ENCODE measurements at places on chromosomes 2 and 18. TPM values are rescaled to one million over a fixed set of nuclear protein-coding genes. Genes with fewer than 3 reads are reported as not detected.

Gene ANAPC1
- 58.6 TPM for total RNA-seq

Gene UGT1A7
- total RNA-seq, result not detected

Gene HNMT
- 43.6 TPM for total RNA-seq

Gene SPDYA
- total RNA-seq, result 1.2 TPM

Gene SATB2
- total RNA-seq, result 20.8 TPM

Gene PDE6D
- total RNA-seq, result 43.8 TPM

Gene INPP5D
- 6.5 TPM for total RNA-seq

Gene LOXHD1
- 0.23 TPM for total RNA-seq

Gene C2orf49
- 36.9 TPM for total RNA-seq

Gene GALNT14
- total RNA-seq, result 20.5 TPM

Gene PMAIP1
- 0.69 TPM for total RNA-seq

Gene NEU2
- total RNA-seq, result not detected

Gene ANKRD30B
- 3.9 TPM for total RNA-seq

Gene NEURL3
- total RNA-seq, result not detected

Gene OXER1
- not detected for total RNA-seq

Gene IL1A
- 0.92 TPM for total RNA-seq

Gene SERPINB12
- total RNA-seq, result not detected

Gene DSG2
- total RNA-seq, result 6.2 TPM

Gene KLHL41
- 3.9 TPM for total RNA-seq

Gene SMYD1
- not detected for total RNA-seq

Gene HSPE1
- total RNA-seq, result 93.7 TPM

Gene INHA
- total RNA-seq, result 0.69 TPM

Gene GDF7
- total RNA-seq, result 0.23 TPM

Gene EIF4E2
- total RNA-seq, result 49.6 TPM

Gene UGT1A9
- not detected for total RNA-seq

Gene GULP1
- total RNA-seq, result 59.3 TPM

Gene NRP2
- total RNA-seq, result 67.8 TPM

Gene MYO5B
- total RNA-seq, result 6.5 TPM

Gene SIX3
- 7.4 TPM for total RNA-seq

Gene PSD4
- 4.4 TPM for total RNA-seq

All from diencephalon (tissue), 1 donor.